ENCODE measurements at places on chromosomes 5 and 9. TPM values are rescaled to one million over a fixed set of nuclear protein-coding genes. Genes with fewer than 3 reads are reported as not detected.

Gene PCDHB12
- 0.19 TPM for total RNA-seq

Gene SOX30
- total RNA-seq: not detected

DNA sequence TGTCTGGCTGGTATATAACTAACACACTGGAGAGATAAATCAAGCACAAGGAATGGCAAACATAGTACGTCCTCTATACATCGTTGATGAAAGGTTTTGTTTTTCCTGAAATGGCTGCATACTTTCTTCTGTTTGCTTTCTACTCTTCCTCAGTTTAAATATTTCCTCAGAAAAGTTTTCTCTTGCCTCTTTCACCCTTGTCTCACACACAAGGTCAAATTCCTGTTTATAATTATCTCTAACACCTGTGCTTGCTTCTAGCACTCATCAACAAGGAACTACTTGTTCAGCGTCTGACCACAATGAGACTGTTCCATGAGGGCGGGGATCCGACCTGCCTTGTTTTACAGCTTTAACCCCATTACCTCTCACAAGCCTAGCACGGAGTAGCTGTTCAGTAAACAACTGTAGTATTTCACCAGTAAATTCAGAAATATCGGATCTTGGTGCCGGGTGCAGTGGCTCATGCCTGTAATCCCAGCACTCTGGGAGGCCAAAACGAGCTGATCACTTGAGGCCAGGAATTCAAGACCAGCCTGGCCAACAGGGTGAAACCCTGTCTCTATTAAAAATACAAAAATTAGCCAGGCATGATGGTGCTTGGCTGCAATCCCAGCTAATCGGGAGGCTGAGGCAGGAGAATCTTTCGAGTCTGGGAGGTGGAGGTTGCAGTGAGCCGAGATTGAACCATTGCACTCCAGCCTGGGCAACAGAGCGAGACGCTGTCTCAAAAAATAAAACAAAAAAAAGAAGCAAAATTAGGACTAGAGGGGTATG is 37.0 kb downstream of the NR6A1 start:
- no peak for DNase-seq

Gene C9
- 0.44 TPM for total RNA-seq

Gene PRDM9
- total RNA-seq: not detected

GRCh38 chr9:72443855-72444254 is 77.6 kb upstream of the TMC1 start:
- DNase-seq: no peak

DNA sequence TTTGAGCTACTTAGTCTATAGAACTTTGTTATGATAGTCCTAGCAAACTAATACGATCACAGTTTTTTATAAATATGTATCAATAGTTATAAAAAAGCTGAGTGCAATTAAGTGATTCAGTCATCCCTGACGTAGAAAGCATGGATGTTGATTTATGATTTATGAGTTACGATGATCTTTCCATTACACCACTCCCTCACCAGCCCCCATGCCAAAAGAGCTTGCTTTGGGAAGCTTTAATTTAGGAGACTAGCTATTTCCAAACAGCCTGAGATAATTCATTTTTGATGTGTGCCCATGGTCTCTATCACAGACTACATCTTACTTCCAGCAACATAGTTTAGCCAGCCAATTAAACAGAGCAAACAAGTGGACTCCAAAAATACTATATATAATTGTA is 256.8 kb downstream of the GABRG2 start:
- no peak for DNase-seq

DNA sequence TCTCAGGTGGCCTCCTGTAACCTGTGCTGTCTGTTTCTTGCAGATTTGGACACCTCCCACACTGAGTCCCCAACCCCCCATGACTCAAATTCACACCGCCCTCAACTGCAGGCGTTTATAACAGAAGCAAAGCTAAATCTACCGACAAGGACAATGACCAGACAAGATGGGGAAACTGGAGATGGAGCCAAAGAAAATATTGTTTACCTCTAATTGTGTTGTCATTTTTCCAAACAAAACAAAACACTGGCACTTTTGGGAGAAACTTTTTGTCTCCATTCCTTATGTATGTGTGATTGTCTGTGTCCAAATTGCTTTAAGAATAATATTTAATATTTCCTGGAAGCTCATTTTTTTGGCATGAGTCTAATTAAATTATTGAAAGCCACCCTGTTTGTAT is 314.8 kb downstream of the ARHGEF28 start:
- no peak for DNase-seq

DNA sequence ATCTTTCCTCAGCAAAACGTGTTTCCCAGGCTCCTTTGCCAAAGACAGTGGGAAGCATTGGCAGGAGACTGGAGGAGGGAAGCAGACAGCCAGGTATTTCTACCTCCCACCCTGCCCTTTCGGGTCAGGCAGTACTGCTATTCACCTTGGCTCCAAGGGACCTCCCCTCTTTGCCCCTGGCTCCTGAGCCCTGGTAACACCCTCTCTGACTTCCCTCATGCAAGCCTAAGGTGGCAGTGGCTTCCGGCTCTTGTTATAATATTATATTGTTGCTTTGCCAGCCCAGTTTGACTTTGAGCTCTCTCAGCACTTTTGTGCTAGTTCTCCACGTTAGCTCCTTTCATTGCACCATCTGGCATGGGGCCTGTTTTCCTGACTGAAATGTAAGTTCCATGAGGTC is 81.6 kb upstream of the IFNK start:
- no peak for DNase-seq

Gene XPA
- total RNA-seq: 5.6 TPM

DNA sequence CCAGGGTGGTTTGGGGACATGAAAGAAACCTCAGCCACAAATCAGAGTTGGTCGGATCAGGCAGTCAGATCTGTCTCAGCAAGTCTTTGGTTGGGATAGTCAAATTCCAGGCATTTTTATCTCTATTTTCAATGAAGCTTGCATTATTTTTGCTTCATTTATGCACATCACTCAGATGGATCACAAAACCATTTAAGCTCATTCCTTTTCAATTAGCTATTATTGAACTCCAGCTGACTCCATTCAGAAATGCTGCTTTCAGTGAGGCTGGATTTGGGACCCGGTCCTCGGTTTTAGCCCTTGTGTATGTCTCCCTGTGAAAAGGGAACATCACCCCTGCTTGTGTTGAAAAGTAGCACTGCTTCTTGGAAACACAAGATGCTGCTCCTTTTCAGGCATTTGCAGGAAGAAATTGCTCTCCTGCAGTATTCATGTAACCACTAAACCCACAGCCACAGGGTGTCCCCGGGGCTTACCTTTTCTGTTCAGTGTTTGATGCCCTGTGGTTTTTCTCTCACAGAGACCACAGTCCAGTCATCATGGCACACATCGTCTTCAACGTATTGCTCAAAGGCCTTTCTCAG is 232.9 kb downstream of the NFIB start:
- DNase-seq: no peak

DNA sequence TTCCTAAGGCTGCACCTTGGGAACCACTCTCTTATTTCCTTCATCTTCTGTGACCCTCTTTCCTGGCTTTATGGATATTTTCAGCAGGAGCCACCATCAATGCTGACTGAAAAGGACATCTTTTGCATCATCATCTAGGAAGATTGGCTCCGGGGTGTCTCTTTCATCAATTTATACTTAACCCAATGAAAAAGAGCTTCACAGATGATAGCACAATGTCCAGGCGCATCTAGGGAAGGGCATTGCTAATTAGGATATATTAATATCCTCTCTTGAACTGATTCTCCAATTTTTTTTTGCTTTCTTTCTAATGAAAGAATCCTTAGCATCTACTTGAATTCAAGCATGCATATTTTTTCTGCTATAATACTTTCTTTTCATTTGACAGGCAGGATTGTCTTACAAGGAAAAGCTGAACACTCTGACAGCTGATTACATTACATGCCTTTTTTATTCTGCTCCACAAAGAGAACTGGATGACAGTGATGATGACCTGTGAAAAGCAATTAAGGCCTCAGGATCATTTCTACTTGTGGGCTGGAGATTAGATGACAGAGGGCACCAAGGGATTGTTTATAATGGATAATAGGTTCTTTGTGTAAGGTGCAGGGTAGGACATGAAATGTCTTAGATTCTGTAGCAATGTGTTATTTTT is 60.2 kb downstream of the PCSK1 start:
- DNase-seq: no peak

DNA sequence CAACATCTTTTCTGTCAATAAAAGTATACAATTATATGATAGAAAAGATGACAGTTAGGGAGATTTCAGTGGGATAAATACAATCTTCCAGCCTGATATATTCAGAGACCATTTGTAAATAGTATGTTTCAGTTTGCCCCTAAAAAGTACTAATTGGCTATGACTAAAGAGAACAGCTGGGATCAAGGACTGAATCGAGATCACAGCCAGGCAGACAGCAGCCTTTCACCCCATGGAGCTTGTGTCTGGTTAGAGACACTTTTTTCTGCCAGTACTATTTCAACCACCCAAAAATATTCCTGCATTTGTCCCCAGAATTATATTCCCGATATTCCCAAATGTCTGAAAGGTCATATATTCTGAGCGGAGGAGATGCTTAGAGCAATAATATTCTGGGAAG is 577.3 kb upstream of the TLE4 start:
- DNase-seq: no peak

DNA sequence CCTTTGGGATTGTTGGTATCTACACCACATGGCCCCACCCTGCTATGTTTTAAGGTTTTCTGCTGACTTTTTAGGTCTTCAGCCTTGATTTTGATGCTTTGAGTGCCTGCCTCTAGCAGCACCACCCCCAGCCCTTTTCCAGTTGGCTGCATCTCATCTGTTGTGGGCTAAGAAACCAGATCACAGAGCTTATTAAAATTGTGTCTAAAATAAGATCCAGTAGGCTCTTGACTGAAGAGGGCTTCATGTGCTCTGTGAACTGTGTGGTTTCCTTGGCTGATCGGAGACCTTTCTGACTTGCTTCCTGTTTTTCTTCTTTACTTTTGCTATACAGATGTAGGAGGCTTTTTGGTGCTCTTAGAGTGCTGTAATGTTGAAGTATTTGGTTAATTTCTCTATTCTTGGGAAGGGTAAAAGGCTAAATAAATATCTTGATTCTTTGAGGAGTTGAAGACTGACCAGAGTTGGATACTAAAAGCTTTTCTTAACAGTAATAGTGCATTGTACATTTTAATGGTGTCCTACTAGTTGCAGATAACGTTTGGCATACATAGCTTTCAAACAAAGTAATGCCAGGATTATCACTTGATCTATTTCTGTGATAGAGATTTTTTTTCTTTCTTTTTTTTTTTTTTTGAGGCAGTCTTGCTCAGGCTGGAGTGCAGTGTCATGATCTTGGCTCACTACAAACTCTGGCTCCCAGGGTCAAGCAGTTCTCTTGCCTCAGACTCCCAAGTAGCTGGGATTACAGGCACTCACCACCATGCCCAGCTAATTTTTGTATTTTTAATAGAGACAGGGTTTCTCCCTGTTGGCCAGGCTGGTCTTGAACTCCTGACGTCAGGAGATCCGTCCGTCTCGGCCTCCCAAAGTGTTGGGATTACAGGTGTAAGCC is 4.5 kb downstream of the UBE2D2 start:
- no peak for DNase-seq

DNA sequence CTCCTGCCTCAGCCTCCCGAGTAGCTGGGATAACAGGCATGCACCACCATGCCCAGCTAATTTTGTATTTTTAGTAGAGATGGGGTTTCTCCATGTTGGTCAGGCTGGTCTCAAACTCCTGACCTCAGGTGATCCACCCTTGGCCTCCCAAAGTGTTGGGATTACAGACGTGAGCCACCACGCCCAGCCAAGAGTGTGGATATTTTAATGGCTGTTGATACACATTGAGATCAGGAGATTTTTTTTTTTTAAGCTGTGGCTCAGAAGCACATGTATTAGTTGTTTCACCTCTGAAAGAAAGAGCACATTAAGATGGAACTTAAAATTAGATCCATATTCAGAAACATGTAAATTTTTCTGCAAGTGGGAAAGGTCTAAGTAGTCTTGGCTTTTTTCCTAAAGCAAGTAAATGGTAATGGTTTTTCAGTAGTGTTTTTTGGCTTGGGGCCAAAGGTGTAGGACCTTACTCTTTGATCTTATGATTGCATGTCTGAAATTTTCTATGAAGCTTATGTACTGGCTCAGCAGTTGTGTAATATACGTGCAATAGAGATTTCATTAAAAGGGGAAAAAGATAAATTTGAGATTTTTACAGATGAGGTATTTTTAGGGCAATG is 9.9 kb downstream of the RBM27 start:
- peak; percentile 14 for DNase-seq

Gene WDR38
- not detected for total RNA-seq

Gene TXNDC8
- not detected for total RNA-seq

DNA sequence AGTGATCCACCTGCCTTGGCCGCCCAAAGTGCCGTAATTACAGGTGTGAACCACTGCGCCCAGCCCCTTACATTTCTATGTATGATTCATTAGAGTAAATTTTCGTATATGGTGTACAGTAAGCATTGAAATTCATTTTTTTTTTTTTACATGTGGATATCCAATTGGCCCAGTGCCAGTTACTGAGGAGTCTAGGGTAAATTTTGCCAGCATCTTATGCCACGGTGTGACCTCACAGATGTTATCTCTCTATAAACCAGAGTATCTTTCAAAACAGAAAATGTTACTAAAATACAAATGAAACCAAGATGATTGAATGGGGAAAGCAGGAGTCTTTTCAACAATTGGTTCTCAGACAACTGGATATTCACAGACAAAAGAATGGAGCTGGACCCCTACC is 64.7 kb downstream of the IPPK start:
- DNase-seq: no peak

Gene SMIM27
- total RNA-seq: 2.1 TPM

- DNase-seq: no peak
These were observed 627 bp downstream of the ARRDC1 start for GRCh38 chr9:137606005-137606621.

Gene SYK
- total RNA-seq: 2.8 TPM

- no peak for DNase-seq
These were observed 2396.8 kb upstream of the C9orf72 start for GRCh38 chr9:29969856-29970647.

Gene KCNV2
- total RNA-seq: not detected

Gene OR1J2
- total RNA-seq: not detected

DNA sequence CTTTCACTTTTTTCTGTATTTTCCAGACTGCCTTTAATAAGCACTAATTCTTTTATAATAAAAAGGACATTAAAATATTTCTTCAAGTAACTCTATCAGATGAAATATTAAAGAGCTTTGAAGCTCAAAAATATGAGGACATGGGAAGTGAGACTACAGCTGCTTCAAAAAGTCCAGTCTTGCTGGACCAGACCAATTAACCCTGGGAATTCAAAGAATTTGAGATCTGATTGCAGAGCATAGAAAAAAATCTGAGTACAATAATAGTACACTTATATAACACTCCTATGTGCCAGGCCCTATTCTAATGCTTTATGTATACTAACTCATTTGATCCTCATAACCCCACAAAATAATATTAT is 9.8 kb downstream of the TMEM245 start:
- DNase-seq: no peak

Gene RETREG1
- not detected for total RNA-seq

DNA sequence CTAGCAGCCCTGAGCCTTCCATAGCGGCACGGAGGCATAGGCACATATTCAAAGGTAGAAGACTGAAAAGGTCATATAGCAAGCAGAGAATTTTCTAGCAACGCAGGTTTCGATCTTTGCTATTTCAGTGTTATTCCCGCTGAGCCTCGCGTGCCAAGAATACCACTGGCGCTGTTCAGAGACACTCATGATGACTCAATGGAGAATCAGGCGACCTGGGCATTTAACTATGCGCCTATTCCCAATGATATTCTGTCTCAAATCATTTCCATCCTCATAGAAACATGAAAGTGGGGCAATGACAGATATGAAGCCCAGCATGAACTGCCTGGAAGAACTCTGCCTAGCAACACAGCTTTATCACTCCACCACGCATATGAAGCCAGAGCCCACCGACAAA is 59.9 kb downstream of the EFNA5 start:
- no peak for DNase-seq

Measured in glomerular endothelial cell (primary cell).